ENCODE measurements at places on chromosomes 4 and X.

DNA sequence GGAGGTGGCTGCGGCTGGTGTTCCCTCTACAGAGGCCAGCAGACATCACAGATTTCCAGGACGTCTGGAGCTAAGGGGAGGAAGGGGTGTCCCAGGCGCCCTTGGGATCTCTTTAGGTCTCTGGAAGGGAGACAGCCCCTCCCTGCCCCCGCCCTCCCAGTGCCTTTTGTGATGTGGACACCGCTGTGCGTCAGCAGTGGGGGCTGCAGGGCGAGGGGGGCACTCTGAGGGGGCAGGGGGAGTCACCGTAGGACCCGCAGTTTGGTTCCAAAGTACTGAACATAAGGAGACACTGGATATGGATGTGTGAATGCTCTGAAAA lies 25.6 kb upstream of the MXD4 start:
- DNase-seq, result no peak

DNA sequence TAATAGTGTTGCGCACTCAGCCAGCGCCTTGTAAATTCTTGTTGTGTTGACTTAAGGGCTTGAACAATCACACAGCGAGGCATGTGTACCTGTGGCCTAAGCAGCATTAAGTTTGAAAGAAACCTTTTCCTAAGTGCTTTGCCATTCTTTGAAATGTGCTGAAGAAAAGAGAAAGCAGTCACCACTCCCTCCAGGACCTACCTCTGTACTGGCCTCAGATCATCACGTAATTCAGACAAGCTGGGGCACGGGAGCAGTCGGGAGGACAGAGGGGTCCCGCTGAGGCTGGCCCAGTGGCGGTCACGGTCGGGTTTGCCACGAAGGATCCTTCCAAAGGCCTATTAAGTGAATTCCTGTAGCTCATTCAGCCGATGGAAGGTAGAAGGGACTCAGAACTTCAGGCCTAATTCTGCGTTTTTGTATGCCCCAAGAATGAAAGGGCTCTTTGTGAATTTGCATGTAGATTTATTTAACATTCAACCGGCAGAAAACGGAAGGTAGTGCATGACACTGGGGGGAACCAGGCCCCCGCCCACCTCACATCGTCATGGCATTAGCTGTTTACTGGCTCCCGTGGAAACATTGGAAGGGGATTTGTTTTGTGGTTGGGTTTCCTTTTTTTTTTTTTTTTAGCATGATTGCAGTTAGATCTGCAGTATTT lies 106.3 kb downstream of the TRAPPC11 start:
- no peak for DNase-seq

- DNase-seq, result no peak
Observed at GRCh38 chrX:130636277-130636676, 234.5 kb downstream of the RBMX2 start.

GRCh38 chr4:145387079-145387478 lies 94.6 kb upstream of the SMAD1 start:
- no peak for DNase-seq

DNA sequence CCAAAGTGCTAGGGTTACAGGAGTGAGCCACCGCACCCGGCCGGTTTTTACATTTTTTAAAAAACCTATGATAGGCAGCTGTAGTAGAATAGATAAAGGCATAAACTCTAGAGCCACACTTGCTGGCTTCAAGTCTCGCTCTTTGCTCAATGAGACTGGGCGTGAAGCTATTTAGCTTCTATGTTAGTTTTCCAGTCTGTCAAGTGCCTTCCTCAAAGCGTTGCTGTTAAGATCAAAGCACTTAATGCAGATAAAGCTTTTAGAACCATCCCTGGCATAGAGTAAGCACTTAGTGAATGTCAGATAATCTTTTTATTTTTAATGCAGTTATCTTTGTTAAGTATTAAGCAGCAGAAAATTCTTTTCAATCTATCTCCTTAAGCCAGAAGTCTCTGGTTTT lies 42.0 kb upstream of the BMPR1B start:
- DNase-seq, result no peak

DNA sequence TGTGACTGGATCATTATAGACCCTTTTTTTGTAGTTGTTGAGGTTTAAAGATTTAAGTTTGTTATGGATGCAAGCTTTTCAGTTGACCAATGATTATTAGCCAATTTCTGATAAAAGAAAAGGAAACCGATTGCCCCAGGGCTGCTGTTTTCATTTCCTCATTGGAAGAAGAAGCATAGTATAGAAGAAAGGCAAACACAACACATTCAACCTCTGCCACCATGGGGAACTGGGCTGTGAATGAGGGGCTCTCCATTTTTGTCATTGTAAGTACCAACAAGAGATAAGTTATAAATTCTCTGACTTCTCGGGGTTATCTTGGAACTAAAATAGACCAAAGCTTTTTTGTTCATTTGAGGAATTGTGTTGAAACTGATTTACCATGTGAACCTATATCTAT lies at the start of gene CYBB:
Gene CYBB, plus strand, starts transcription at position 203 of the 400 bp plus-strand sequence. Its CDS starts 19 bp downstream, at position 222.
- no peak for DNase-seq

GRCh38 chrX:137568741-137569469 lies 3.0 kb downstream of the ZIC3 start:
- DNase-seq, result no peak

GRCh38 chrX:10195947-10196346 lies 39.2 kb downstream of the CLCN4 start:
- no peak for DNase-seq

GRCh38 chrX:125089761-125090445 lies 229.8 kb upstream of the TEX13C start:
- DNase-seq, result no peak

GRCh38 chrX:24846550-24847150 lies 152.9 kb downstream of the POLA1 start:
- DNase-seq, result no peak

DNA sequence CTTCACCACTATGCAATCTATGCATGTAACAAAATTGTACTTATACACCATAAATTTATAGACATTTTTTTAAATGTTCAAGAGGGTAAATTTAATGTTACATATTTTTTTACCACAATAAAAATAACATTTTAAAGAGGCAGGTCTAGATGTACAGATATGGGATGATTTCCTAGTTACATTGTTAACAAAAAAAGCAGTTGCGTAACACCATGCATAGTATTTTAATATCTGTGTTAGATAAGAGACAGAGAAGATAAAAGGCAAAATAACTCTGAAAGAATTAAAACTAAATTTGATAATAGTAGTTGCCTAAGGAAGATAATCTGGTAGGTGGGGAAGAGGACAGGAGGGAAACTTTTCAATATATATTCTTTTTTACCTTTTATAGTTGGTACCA lies 9.1 kb upstream of the ATRX start:
- no peak for DNase-seq

GRCh38 chr4:185137233-185137925 lies 5.7 kb upstream of the SLC25A4 start:
- DNase-seq, result no peak

DNA sequence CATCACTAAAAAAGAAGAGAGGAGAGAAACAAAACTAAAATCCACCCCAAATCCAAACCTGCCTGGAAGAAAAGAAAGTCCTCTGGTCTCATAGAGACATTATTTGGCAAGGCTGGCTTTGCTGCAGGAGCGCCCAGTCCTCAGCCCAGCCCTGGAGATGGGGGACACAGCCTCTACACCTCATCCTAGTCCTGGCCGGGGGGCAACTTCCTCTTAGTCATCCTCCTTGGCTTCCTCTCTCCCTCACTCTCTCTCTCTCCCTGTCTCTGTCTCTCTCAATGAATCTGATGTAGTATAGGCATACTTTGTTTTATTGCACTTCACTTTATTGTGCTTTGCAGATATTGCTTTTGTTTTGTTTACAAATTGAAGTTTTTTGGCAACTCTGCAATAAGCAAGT lies 55.8 kb upstream of the MAGEB10 start:
- no peak for DNase-seq

DNA sequence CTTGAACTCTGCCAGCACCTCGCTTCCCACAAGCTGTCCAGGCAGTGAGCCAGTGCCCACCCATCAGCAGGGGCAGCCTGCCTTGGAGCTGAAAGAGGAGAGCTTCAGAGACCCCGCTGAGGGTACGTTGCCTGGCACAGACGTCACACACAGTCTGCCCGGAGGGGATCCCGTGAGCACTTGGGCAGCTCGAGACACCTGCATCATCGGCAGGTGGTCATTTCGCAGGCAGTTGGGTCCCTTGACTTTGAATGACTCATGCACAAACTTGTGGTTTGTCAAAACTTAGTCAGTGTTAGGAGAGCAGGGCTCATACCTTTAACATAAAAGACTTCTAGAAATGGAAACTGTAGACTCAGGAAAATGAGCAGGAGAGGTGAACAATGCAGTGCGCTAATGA lies 9.9 kb downstream of the TACC3 start:
- DNase-seq, result no peak

Measured in stimulated activated CD4-positive, alpha-beta T cell treated with anti-CD3 and anti-CD28 coated beads, Interleukin-2, amount 100 ng/mL, for 4 hours (primary cell).